ENCODE measurements at places on chromosomes 7 and 10.

DNA sequence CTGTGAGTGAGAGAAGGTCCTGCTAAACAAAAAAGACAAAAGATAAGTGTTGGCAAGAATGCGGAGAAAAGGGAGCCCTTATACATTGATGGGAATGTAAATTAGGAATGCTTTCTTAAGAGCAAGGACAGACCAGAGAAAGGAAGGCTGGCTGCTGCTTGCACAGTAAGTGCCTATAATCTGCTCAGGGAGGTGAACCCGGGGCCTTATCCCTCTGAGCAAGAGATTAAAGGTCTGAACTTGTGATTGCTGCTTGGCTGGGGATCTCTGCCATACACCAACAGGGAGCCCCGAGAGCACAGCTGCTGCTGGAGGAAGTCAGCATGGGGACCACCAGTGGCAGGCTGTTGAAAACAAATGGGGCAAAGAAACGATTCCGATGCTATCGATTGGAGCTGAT, 32.0 kb upstream of the CRTAC1 start:
- DNase-seq = no peak

DNA sequence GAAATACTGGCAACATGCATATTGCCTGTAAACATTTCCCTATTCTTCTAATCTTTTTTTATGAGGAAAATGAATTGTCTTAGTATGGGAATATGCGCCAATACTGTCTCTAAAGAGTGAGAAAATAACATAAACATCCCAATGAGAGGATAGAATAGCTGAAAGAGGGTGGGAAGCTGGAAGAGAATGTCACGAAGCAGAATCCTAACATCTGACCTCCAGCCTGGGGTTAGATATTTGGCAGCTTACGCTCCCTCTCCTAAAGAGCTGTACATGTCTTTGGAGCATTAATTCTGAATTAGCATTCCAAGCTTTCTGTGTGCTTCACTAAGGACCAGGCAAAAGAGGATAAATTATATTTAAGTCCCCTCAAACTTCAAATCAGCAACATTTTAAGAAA, 31.6 kb upstream of the SLC16A12 start:
- DNase-seq = no peak

DNA sequence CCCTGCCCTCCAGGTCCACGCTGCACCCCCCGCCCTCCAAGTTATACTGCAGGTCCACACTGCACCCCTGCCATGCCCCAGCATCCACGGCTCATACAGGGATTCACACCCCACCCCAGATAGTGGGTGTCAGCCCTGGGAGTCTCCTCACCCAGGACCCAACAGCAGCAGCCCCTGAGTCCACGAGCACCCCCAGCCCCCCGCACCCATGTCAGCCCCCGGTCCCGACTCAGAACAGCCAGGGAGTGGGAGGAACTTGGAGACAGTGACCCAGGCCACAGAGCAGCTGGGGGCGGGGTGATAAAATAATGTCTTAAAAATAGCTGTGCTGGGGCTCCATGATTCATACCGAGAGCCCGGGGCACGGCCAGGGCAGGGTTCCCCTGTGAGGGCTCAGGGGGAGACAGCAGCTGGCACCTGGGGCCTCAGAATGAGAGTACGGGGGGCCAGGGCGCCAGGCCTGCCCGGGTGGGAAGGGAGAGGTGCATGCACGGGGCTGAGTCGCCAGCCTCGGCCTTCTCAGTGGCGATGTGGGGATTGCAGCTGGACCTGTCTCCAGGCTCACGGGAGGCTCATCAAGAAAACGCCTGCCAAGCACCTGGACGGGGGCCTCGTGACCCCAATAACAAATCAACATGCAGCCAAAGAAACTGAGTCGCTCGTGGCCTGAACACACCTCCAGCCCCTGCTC, 29.8 kb downstream of the ADAP1 start:
- DNase-seq = no peak

DNA sequence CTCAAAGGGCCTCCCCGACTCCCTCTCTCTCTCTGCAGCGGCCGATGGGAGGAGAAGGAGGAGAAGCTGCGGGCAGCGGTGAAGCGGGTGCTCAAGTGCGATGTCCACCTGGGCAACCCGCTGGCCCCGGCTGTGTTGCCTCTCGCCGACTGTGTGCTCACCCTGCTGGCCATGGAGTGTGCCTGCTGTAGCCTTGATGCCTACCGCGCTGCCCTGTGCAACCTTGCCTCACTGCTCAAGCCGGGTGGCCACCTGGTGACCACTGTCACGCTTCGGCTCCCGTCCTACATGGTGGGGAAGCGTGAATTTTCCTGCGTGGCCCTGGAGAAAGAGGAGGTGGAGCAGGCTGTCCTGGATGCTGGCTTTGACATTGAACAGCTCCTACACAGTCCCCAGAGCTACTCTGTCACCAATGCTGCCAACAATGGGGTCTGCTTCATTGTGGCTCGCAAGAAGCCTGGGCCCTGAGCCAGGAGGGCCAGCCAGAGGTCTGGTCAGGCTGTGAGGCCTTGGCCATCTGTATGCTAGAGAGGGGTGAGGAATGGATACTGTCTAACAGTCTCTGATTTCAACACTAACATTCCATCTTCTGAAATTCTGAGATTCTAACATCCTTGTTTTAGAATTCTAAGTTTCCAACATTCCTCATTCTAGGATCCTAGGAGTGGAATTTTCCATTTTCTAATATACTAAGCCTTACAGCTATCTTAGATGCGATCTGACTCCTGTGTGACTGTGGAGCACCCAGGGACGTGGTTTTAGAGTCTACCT, 3.6 kb downstream of the INMT start:
- no peak for DNase-seq

DNA sequence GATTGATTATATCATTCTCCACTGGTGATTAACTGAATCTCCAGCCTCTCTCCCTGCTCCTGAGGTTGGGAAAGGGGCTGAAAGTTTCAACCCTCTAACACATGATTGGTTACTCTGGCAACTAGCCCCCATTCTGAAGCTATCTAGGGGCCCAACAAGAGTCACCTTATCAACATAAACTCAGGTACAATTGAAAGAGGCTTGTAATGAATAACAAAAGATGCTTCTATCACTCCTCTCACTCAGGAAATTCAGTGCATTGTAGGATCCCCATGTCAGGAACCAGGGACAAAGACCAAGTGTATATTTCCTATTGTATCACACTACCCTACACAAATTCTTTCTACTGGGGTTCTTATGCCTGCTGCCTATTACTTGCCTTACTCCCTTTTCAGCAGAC, 123.9 kb upstream of the SLC13A1 start:
- no peak for DNase-seq
